T-helper 17 cell (primary cell): ENCODE measurements at places on chromosomes 1 and 21.

DNA sequence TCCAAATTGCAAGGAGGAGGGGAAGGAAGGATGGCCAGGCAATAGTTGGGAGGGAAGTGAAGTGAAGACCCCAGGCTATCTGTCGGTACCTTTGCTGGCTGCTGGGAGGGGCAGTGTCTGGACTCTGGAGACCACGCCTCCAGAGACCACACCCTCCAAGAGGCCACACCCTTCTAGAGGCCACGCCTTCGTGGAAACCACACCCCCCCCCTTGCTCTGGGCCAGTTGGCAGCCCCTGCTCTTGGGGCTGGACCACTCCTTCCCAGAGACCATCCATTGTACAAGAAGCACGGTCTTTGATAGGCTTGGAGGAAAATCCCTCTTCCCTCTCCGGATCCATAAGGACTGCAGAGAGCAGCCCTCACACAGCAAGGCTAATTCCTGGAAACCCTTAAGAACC lies 73.1 kb downstream of the RYR2 start:
- no peak for DNase-seq

DNA sequence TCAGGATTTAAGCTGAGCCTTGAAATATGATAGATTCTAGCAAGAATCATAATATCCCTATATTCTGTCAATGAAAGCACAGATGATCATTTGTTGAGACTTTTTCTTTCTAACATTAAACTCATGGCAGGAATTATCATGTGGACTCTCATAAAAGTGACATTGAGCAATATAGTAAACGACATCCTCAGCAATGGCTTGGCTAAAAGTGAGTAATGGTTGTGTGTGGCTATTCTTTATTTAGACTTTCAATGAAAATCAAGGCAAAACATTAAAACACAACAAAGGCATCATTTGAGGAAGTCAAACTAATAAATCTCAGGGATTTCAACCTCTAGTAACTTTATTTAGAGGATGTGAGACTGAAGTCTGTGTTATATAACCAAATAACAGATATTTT lies 257.8 kb upstream of the ADGRL4 start:
- no peak for DNase-seq

GRCh38 chr1:7868070-7868780 lies 15.4 kb upstream of the UTS2 start:
- no peak for DNase-seq

DNA sequence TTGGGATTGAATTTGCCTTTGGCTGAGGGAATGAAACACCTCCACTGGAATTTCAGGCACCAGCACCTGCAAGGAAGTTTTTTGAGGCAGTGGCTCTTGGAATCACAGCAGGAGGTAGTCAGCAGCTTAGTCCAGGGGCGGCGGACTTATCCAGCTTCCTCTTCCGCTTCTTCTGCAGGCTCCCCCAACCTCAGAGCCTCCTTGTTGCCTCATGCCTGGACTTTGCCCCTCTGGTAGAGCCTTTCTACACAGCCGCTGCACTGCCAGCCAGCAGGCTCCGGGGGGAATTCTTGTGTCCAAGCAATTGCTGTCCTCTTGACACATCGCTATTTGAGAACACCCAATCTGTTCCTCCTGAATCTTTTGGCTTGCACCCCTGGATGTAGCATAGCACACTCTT lies 4.4 kb upstream of the RHEX start:
- no peak for DNase-seq

GRCh38 chr1:59697150-59697800 lies 117.5 kb upstream of the HOOK1 start:
- DNase-seq = no peak

DNA sequence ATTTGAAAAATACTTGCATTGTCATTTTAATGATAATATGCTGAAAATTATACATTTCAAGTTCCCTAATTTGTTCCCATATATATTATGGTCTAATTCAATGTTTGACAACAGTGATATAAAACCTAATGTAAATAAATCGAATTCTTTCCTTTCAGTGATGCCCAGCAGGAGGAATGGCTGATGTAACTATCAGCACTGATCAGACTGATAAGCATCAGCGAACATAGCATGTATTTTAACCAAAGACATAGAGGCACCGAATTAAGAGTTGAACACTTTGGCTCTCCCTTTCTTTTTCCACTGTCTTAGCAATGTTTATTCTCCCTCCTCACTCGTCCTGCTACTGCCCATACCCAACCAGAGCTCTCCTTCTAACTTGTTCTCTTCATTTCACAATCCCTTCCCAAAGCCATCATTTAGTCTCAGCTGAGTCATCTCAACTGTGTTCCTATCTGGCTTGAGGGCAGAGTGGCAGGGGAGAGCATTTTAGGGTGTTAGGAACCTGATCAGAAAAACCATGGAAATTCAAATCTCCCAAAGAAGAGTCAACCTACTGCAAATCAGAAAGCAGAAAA lies 58.8 kb upstream of the C1orf115 start:
- DNase-seq = no peak

DNA sequence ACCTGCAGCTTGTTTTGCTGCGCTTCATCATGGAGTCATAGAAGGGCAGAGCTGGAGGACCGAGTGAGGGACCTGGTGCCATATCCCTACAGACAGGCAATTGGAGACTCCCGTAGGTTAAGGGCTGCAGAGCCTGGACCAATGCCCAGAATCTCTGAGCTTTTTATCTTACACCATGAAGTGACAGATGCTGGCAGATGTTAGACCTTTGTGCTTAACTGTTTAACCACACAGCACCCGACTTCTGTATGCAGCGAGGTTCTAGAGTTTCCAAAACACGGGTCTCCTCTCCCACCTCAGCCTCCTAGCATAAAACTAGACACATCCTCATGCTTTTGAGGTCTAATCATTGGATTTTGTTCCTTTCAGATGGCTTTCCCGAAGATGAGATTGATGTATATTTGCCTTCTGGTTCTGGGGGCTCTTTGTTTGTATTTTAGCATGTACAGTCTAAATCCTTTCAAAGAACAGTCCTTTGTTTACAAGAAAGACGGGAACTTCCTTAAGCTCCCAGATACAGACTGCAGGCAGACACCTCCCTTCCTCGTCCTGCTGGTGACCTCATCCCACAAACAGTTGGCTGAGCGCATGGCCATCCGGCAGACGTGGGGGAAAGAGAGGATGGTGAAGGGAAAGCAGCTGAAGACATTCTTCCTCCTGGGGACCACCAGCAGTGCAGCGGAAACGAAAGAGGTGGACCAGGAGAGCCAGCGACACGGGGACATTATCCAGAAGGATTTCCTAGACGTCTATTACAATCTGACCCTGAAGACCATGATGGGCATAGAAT lies 47.6 kb downstream of the B3GALT5 start:
- DNase-seq = no peak

GRCh38 chr1:204261746-204262505 lies 48.1 kb upstream of the GOLT1A start:
- no peak for DNase-seq

DNA sequence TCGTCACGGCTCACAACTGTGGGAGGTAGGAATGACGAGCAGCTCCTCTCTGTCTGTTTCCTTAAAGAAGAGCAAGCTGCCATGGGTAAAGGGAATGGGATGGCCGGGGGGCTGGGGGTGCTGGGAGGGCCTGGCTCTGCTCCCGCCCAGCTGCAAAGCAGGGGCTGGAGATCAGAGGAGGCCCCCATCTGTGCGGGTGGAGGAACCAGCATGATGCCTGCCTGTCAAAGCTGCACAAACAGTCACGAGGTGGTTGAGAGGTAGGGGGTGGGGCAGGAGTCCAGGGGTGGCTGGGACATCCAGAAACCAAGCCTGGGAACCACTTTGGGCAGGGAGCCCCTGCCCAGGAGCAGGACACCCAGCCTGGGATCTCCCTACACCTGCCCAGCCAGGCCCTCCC lies 12.6 kb downstream of the SLC41A1 start:
- no peak for DNase-seq

- no peak for DNase-seq
Measured at GRCh38 chr1:223031733-223032601, 111.1 kb downstream of the TLR5 start.

DNA sequence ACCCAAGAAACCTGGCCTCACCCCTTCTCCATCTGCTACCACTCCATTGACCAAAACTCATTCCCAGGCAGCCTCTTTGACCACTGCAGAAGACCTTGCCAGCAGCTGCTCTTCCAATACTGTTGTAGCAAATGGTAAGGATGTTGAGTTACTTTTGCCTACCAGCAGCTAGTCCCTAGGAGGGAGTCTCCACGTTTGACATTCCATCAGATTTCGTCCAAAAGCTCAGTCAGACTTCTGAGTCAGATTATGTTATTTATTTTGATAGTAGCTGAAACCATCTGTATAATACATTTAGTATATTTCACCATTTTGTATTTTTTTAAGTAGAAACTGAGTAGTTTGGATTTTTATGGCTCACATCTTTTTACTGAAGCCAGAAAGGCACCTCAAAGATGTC lies 51.5 kb upstream of the WNT2B start:
- no peak for DNase-seq

DNA sequence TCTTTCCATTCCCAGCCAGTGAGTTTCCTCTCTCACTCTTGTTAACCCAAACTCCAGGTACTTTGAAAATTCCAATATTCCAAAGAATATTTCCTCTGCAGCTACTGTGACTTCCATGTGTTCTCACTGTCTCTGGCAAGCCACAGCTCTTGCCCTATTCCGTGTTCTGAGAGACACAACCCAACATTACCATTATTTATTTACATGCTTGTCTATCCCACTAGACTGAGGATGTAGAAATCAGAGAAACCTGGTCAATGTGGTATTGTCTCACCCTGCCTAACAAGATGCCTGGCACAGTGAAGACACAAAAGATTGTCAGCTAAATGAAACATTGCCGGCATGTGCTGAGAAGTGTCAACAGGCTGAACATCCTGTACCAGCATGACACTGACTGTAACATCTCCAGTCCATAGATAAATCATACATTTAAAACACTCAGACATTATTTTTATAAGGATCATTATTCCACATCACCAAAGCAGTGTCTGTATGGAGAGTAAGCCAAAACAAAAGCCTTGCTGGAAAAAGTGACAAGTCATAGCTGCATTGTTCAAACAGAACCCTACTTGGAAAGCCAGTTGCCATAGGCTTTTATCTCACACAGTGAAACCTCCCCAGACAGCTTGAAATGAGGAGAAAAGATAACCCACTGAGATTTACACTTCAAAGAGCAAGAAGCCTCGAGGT lies 72.3 kb downstream of the SIPA1L2 start:
- no peak for DNase-seq

DNA sequence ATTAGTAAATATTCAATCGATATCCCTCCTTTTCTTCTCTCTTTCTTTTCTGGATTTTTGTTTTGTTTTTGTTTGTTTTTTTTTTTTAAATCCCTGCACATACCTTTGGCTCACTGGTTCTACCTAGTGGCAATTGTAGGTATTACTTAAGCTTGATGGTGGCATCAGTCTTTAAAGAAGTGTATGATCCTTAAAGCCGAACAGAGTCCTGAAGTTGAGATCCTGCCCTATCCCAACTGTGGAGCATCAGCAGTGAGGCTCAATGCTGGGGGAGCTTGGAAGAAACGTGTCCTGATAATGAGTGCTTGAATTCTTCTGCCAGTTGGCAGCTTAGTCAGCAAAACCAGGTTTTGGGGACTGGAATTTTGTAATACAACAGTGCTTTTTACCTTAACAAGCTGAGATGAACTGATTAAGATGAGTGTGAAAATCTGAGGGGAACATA lies 60.8 kb downstream of the FASLG start:
- no peak for DNase-seq

- DNase-seq = no peak
Measured at GRCh38 chr1:85584923-85585322, 4.4 kb downstream of the CCN1 start.

DNA sequence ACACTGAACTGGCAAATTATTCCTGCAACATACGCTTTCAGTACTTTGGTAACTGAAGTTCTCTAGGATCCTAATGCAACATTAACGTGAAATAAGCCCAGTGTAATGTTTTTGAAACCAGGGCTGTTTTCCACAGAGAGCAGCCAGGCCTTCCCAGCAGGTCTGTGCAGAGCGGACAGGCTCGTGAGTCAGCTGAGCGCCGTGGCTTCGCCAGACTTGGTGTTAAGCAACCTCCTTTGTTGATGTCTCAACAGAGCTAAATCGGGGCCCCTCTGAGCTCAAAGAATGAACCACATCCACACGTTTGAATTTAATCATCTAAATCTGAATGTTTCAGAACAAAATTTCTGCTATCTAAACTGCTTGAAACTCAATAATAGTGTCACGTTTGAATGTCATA lies 181.8 kb upstream of the FMN2 start:
- no peak for DNase-seq

DNA sequence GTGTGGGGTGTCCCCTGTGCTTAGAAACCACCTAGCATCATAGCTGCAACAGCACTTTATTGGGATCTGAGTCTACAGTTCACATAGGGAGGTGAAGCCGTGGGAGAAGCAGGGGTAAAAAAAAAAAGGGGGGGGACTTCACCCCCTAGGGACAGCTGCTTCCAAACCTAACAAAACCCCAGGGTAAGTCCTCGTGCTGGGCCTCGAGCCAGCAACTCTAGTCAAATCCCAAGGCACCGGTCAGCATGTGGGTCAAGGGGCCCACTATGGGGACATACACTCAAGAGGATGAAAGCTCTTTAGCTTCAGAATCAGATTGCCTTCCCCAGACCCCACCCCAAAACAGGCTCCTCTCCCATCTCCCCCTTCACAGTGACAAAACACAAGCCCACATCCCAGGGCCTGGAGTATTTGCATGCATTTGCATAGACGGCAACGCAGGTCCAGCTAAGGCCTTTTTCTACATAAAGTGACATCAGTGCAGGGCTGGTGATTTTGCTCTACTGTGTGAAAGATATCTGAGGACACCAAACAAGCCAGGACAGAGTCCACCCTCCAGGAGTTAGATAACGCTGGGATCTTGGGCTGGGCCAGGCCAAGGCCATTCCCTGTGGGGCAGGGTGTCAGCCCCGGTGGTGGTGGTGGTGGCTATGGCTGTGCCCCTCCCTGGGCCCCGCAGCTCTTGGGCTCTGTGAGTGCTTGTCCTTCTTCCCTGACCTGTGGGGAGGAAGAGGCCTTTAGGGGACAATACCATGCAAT lies 8.1 kb upstream of the PMVK start:
- DNase-seq = no peak

DNA sequence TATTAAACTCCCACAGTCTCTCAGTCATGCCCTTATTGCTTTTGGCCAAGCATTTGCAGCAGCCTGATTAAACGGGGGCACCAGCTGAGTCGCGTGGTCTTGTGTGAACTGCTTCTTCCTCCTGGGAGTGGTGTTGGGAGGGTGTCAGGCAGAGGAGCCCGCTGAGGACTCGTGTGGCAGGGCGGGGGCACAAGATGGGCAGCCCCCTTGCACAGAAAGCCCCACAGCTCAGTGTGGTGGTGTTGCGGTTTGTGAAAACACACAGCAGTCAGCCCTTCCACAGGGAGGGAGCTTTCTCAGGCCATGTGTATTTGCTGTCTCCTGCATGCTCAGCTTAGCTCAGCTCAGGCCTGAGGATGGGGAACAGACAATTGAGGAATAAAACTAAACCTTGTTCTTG lies 22.4 kb downstream of the PEX14 start:
- no peak for DNase-seq

- DNase-seq = no peak
Measured at GRCh38 chr1:170310951-170311350, 165.2 kb downstream of the NTMT2 start.
